Glomerular endothelial cell (primary cell): ENCODE measurements at places on chromosomes 3 and 15.

DNA sequence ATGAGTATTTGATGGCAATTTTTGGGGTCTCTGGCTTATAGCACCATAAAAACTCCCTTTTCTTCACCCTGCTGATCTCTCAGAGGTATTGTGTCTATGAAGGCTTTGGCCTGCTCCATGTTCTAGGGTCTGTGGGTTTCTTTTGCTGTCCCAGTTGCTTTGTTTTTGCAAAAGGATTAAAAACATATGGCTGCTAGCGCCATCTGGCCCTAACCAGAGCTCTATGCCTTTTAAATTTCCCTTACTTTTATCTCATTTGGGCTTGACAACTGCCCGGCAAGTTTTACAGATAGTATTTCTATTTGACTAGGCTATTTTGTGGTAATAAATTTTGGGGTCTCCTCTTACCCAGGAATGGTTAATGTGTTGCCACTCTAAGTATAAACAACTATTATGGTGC is 6.4 kb upstream of the GHRL start:
- no peak for DNase-seq

- no peak for DNase-seq
Observed at GRCh38 chr3:58260733-58261132, 23.1 kb downstream of the ABHD6 start.

- no peak for DNase-seq
Observed at GRCh38 chr15:26126070-26126469, 262.9 kb upstream of the ATP10A start.

DNA sequence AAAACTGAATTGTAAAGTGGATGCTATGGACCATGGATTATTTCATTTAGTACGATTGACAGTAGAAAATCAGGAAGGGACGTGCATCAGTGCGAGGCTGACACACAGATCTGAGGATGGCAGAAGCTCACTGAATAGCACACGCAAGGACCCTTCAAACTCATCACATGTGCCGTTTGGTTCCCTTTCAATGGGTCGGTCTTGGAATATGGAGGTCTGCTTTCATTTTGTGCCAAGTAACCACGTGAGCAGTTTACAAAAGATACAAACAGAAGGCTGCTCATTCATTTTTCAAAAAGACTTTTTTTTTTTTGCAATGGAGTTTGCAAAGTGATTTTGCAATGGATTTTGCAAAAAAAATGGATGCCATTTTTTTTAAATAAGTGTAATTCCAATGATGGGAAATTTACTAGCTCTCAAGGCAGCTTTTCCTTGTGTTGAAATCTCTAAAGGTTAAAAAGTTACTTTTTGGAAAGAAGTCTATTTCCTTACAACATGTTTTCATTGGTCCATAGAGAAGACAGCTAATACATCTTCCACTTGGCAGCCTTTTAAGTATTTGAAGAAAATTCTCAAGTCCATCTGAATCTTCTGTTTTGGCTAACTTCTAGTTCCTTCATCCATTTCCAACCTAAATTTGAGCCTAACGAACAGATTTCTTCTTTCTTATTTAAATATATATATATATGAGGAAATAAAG is 392.3 kb upstream of the TPRG1 start:
- DNase-seq = no peak

- DNase-seq = no peak
Observed at GRCh38 chr3:106366352-106366751, 497.5 kb upstream of the CBLB start.

DNA sequence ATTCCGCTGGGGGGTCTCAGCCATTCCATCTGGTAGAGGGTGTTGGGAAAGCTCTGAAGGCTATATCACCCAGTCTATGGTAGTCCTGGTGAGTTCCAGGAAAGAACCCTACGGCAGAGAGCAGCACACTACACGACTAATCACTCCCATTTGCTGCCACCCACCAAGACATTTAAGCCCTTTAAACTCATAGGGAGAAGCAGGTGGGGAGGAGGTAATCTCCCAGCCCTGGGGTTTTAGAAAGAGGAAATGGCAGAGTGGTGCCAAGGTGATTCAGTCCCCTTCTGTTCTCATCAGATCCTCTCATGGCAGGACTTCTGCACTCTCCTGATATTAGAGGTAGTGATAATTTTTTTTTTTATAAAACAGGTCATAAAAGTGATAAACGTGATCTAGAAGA is 10.6 kb upstream of the VWA5B2 start:
- no peak for DNase-seq

DNA sequence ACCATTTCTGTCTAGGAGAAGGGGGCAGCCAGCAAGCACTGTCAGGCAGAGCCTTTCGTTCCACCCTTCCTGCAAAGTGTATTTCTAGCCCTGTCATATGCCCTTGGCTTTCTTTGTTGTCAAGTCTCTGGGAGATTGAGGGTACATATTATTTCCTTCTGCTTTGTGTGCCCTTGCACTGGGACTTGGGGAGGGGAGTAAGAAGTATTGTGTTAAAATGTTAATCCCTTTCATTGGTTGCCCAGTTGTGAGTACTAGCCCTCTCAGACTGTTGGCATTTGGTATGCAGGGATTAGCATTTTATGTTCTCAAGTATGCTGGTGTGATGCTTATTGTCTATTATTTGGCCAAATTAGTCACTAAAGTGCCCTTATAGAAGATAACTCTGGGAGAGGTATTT is 63.9 kb downstream of the RBM6 start:
- DNase-seq = no peak

GRCh38 chr3:8623741-8624140 is 20.9 kb downstream of the SSUH2 start:
- no peak for DNase-seq

- DNase-seq = no peak
Observed at GRCh38 chr3:70264122-70264780, 48.2 kb downstream of the MDFIC2 start.

- DNase-seq = no peak
Observed at GRCh38 chr3:16085410-16085809, 89.1 kb upstream of the GALNT15 start.

DNA sequence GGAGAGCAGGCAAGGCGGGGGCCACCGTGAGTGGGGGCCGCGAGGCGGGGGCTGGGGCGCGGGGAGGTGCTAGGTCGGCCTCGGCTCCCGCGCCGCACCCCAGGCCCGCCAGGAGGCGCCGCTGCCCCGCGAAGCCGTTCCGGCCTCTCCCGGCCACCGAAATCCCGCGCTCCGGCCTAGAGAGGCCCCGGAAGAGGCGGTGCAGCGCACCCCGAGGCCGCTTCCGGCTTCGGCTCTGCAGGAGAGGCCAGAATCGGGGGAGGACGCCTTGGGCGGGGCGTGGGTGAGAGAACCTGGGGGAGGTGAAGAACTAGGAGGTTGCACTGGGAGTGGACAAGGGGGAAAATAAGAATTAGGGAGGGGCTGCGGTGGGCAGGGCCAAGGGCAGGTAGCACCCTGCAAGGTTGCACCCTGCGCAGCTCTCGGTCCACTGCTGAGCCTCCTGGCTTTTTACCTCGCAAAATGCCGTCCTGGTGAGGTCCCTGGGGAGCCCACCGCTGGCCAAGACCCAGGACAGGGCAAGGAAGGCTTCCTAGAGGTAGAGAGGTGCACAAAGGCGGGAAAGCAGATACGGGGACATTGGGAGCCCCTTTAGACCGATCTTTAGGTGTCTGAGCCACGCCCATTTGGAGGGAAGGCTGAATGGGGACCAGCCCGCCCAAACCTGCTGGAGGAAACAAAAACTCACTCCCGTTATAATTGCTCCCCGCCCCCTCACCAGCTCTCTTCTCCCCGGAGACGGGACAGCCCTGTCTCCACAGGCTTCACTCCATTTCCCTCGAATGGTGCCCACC is 8.4 kb upstream of the GNAI2 start:
- DNase-seq = no peak

DNA sequence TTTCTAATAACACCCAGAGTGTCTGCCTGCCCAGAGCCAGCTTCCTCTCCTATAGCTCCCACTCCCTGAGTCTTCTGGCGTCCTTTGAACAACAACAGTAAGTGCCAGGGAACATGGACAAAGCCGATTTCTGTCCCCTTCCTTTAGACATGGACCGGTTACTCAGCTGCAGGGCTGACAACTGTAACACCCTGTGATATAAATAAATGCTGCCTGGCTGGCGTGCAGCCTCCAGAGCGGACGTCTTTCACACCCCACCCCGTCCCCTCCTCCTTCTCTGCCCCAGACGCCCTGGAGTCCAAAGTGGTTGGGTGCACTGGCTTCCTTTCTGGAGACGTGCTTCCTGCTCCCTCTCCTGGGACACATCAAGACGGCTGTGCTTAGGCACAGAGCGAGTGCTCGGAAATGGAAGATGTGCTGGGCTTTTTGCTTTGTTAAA is 281.9 kb upstream of the LRRFIP2 start:
- DNase-seq = no peak

- no peak for DNase-seq
Observed at GRCh38 chr3:143597774-143598652, 250.3 kb downstream of the SLC9A9 start.

GRCh38 chr3:121430664-121431215 is 115.0 kb downstream of the POLQ start:
- no peak for DNase-seq

GRCh38 chr3:99823723-99824711 is 6.4 kb downstream of the CMSS1 start:
- DNase-seq = no peak

- DNase-seq = no peak
Observed at GRCh38 chr15:62591842-62592838, 427.1 kb upstream of the C2CD4B start.

GRCh38 chr3:10858091-10858490 is 42.1 kb downstream of the SLC6A11 start:
- DNase-seq = no peak

- no peak for DNase-seq
Observed at GRCh38 chr3:169041677-169042171, 621.8 kb downstream of the MECOM start.

- no peak for DNase-seq
Observed at GRCh38 chr3:125151442-125151817, 61.1 kb downstream of the SLC12A8 start.

DNA sequence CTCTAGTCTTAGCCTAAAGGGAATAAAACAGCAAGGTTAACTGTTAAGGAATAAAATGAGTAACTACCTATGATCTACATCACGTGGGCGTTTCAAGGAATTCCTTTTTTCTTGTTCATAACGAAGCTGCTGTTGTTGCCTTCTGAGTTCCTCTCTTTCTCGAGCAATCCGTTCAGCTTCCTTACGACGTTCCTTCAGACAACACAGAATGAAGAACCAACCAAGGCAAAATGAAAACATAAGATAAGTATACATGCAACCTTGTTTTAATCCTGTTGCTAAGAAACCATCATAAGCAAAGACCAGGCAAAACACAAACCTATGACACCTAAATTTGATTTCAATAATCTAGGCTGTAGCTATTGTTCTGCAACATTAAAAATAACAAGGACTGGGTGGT is 44.1 kb downstream of the SLTM start:
- DNase-seq = no peak

DNA sequence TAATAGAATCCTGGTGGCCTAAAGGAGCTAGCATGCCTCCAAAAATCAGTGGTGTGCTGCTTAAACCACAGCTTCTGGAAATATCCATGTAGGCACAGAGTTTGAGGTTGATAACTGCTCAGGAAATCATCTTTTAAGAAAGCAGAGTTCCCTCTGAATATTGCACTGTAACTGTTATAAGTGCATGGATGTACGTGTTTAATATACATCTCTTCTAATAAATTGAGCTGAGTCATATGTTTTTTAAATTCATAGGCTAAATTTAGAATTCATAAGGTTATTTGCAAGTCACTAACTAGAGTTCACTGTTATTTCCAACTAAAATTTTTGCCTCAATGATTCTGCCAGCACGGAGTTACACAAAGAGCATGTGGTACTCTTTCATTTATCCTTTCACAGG is 68.9 kb downstream of the MYH15 start:
- no peak for DNase-seq

- no peak for DNase-seq
Observed at GRCh38 chr3:19392150-19392549, 243.8 kb downstream of the KCNH8 start.

GRCh38 chr15:99708563-99708962 is 24.7 kb downstream of the LYSMD4 start:
- DNase-seq = peak; percentile 63

- DNase-seq = no peak
Observed at GRCh38 chr3:146465693-146466465, 3.5 kb downstream of the PLSCR2 start.

- no peak for DNase-seq
Observed at GRCh38 chr3:101939361-101940049, 90.2 kb downstream of the NFKBIZ start.

GRCh38 chr3:112056451-112056929 is 22.0 kb downstream of the TMPRSS7 start:
- no peak for DNase-seq

DNA sequence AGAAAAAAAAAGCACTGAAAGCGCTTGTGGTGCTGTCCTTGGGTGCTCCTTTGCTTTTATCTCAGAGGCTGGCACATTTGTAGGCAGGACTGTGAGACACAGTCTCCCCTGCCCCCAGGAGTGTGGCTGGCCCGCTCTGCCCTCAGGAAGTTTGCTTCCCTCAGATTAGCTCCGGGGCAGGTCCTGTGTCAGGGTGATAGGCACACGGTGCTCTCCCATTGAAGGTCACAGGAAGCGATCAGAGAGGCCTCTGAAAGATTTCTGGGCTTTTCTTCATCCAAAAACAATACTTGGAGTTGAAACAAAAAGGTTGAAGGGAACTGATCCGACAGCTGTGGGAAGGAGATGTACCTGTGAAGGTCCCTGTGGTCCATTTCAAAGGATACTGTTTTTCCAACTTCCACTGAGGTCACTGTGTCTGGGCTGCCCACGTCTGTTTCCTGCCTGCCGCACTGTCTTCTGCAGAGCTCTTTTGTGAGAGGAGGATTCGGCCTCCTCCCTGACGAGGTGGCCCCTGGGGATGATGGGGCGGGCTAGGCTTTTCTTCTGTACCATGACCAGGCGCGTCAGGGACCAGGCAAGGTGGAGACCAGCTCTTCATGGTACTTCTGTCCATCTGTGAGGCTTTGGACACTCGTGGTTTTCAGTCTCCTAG is 330.5 kb upstream of the CTDSPL start:
- DNase-seq = no peak

DNA sequence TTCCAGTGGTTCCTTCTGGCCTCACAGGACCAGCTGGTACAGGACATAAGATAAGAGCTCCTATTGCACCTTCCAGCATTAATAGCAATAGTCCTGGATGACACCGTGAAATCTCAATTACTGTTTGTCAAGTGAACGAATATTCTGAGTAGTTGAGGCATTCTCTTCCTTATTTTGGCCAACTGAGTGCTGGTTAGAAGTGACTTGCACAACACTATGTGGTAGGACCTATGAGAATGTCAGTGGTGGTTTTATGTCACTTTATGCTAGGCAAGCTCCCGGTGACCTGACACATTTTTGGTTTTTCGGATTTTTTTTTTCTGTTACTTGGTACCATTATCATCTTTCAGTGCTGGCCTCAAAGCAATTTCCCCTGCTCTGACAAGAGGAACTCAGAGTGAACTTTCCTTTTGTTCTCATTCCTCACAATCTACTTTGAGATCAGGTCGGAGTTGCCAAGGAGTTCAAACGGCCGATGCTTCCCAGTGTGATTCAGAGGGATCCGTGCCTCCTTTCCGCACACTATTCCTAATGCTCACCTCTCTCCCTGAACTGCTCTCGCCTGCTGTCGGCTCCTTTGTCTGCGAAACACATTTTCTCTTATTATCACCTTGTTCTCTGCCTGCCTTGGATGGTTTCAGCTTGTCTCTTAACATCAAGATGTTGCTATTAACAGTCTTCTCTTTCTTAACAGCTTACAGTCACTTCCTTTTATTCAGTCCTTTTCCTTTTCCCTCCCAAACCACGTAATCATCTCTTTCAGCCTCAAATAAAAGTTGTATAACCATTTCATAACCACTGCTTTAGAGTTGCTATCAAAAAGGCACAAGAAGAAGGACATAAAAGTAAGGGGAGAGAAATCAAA is 35.8 kb downstream of the QTRT2 start:
- DNase-seq = no peak
